ENCODE measurements at places on chromosomes 16 and 17.

DNA sequence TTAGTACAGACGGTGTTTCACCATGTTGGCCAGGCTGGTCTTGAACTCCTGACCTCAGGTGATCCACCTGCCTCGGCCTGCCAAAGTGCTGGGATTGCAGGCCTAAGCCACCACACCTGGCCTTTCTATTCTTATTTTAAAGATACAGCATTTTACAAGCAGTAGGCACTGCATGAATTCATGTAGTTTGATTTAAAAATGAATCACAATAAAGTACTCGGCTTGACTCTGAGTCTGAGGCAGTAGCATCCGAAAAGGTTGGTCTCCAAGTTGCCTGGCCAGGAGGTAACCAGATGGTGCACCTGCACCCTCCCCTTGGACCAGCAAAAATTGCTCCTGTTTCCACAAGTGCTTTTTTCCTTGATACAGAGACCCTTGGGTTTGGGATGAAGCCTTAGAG lies 35.6 kb downstream of the MAP2K6 start:
- no peak for DNase-seq

DNA sequence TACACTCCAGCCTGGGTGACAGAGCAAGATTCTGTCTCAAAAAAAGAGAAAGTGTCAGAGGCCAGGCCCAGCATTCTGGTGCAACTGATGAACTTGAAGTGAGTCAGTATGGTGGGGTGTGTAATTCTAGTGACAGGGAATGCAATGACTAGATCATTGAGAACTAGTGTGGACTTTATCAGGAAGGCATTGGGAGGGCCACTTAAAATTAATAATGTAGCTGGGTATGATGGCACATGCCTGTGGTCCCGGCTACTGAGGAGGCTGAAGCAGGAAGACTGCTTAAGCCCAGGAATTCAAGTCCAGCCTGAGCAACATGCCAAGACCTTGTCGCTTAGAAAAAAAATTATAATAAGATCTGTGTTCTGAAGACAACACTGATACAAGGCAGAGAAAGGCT lies 90.8 kb downstream of the STX8 start:
- DNase-seq = no peak

DNA sequence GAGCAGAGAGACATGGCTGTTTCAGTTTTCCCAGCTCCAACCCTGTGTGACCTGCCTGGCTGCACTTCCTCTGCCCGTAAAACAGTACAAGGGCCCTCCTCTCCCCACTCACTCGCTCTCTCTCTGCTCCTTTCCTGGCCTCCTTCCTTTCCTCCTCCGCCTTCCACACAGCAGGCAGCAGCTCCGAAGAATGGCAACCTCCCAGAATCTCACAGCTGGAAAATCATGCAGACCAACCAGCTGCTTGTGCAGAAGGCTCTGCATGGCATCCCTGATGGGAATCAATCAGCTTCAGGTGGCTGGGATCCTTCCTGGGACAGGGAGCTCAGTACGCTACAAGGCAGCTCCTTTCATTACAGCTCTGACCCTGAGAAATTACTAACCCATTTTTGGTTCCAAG lies 27.4 kb downstream of the TMEM132E start:
- no peak for DNase-seq

DNA sequence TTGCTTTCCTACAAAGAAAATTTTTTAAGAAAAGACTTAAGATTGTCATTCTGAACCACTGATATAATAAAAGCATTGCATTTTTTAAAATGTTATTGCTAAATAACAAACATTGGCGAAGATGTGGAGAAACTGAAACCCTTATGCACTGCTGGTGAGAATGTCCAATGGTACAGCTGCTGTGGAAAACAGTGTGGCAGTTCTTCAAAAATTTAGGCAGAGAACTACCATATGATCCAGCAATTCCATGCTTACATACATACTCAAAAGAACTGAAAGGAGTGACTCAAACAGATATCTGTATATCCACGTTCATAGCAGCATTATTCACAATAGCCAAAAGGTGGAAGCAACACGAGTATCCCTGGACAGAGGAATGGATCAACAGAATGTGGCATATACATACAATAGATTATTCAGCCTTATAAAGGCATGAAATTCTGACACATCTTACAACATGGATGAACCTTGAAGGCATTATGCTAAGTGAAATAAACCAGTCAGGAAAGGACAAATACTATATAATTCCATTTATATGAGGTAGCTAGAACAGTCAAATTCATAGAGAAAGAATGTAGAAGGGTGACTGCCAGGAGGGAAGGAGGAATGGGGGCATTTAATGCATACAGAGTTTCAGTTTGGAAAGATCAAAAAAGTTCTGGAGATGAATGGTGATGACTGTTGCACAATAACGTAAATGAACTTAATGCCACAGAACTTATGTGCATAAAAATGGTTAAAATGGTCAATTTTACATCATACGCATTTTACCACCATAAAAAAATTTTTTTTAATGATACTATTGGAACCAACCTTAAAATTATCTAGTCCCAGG lies 92.1 kb downstream of the CACNG1 start:
- DNase-seq = no peak

Data from kidney epithelial cell (primary cell).